Activated naive CD8-positive, alpha-beta T cell treated with anti-CD3 and anti-CD28 coated beads, Interleukin-2, amount 50 U/mL, for 16 hours (primary cell): ENCODE measurements at places on chromosomes 3 and 15.

GRCh38 chr15:39554746-39555387 is 26.0 kb upstream of the THBS1 start:
- DNase-seq: no peak

DNA sequence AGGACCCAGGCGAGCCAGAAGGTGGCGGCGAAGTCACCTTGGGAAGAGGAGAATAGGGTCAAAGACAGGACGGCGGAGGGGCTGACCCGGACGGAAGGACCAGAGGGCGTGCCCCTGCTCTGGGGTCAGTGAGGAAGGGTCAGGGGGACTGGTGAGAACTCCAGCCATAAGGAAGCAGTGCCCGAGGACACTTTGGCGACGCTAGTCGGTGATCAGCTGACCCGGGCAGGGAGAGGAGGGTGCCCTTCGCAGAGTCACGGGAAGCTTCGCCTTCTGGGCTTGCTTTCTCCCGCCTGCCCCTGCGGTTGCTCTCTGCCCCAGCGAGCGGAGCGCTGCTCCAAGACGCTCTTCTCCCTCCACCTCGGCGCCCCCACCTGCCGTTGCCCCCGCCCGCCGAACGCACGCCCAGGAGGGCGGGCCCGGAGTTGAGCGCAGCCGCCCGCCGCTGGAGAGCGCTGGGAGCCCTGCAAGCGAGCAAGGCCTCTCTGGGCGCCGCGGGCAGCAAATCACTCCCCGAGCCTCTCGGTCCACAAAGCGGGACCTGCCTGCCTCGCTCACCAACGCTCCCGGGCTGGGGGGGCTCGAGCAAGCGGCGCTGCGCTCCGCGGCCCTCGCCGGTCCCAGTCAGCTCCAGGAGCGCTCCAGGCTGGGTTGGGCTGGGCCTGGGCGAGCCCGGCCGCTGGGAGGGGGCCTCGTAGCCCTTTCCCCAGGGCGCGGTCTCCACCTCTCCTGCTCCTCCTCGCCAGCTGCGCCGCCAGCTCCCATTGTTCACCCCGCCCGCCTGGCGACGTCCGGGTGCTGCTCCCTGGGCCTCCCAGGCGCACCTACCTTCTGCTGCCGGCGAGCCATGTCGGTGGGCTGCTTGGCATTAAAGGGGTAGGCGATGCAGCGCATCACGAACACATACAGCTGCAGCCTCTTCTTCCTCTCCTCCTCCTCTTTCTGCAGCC is 1.2 kb downstream of the CADPS start:
- no peak for DNase-seq

GRCh38 chr3:117409701-117410459 is 700.3 kb downstream of the TUSC7 start:
- no peak for DNase-seq

GRCh38 chr3:66453651-66454463 is 47.0 kb downstream of the LRIG1 start:
- DNase-seq: no peak

- DNase-seq: no peak
Observed at GRCh38 chr3:43874290-43874689, 183.6 kb downstream of the ABHD5 start.

DNA sequence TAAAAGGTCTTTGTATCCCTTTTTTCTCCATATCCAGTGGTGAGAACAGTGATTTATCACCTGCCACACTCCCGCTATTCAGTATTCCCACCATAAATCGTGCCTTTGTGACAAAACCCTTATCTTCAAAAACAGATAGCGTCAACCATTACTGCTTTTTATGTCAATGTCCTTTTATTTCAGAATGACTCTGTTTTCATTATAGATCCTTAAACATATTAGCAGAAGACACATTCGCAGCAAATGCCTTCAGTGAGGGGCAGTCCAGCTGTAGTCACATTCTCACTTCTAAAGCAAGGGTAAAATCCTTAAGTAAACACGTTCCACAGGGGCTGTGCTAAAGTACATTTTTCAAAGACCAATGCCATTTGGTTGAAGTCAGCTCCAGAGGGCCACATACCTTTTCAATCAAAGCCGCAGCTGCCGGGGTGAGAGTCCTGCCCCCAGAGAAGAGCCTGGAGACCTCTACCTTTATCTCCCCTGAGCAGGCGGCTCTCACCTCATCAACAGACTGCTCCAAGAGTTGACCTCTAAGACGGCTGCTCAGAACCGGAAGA is 53.4 kb downstream of the PDZRN3 start:
- no peak for DNase-seq

DNA sequence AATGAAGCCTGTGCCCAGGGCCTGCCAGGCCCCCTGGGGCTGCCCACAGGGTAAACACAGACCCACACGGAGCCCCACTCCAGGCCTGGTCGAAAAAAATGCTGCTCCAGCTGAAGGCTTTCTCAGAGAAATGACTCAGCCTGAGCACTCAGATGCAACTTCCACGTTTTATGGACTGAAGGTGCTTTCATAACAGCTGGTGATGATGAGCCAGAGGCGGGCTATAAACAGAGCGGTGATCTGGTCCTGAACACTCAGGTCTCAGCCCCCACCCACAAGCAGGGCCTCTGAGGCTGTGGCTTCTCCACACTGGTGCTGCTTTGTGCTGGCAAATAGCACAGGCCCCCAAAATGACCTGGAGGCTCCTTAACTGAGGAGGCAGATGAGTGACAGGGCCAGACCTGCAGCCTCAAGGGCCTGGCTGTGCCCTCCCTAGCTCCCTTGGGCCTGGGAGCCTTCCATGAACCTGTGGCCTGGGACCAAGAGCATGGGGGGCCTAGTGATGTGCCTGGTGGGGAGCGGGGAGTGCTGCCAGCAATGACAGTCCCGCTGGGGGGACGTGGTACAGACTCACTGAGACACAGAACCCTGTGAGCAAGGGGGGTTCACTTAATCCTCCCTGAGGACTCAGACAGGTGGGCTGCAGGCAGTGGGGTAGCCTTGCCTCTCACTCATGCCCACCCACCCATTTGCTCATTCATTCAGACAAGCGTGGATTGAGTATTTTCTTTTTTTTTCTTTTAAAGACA is 23.0 kb upstream of the FURIN start:
- DNase-seq: no peak

GRCh38 chr15:59280855-59281254 is 74.2 kb downstream of the LDHAL6B start:
- DNase-seq: no peak

GRCh38 chr3:13191016-13191415 is 117.8 kb upstream of the IQSEC1 start:
- no peak for DNase-seq

GRCh38 chr15:98760112-98760826 is 111.9 kb downstream of the IGF1R start:
- DNase-seq: no peak

- no peak for DNase-seq
Observed at GRCh38 chr15:94287794-94288246, 56.5 kb downstream of the MCTP2 start.
